Skeletal muscle cell (primary cell): ENCODE measurements at places on chromosomes 2 and 18.

- DNase-seq = no peak
Observed at GRCh38 chr2:104539649-104540048, 314.3 kb upstream of the POU3F3 start.

GRCh38 chr2:26752656-26753055 is 11.4 kb upstream of the SLC35F6 start:
- DNase-seq = no peak

DNA sequence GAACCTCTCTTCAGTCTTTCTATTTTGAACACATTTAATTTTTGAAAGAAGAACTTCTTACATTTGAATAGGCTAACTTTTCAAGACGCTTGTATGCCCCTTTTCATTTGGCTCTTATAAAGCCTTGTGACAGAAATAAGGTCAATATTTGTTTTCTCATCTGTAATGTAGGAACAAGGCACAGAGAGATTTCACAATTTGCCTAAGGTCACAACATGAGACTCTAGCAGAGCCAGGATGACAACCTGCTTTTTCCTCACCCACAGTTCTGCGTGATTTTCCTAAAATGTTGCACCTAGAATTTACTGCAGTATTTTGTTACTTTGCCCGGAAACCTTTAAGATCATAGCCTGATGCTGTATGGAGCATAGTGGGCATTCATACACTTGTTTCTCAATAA is 67.4 kb downstream of the TXNL1 start:
- no peak for DNase-seq

DNA sequence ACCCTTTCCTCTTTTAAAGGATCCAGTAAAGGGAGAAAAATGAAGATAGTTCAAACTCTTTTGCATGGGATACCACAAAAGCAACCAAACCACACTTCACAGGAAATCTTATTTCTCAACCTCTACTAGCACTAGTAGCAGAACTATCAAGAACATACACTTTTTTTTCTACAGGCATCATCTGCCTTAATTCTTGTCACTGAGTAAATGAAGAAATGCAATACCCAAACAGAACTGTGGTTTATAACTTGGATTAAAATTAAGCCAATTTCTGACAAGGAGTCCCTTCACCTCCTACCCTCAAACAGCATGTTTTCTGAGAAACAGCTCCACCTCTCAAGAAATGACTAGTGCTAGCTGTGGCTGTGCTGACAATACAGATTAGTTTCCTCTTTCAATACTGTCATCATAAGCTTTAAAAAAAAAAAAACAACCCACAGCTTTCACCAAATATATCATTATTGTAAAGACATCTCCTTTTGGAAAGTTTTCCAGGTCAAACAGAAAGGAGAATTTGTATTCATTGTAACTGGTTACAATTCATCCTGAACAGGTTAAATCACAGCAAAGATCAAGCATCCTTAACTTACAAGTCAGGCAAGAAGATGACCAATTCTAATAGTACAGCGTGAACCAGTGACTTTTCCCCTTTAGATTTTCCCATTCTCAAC is 44.4 kb downstream of the PTPN2 start:
- peak; percentile 36 for DNase-seq

DNA sequence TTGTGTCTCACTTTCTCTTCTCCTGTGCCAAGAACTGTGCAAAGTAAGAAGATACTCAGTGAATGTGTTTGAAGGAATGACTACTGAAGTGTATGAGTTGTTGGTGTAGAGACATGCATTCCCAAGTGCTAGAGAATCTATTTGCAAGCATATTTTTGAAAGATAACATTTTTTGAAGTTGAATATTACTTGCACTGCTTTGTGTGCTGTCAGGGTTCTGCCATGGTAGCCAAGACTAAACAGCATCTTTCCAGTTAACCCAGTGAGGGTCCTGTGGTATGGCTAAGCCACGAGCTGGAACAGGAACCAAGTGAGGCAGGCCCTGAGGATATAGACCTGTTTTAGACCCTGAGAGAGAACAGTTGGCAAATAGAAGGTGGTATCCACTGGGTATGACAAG is 35.2 kb upstream of the EFEMP1 start:
- no peak for DNase-seq

DNA sequence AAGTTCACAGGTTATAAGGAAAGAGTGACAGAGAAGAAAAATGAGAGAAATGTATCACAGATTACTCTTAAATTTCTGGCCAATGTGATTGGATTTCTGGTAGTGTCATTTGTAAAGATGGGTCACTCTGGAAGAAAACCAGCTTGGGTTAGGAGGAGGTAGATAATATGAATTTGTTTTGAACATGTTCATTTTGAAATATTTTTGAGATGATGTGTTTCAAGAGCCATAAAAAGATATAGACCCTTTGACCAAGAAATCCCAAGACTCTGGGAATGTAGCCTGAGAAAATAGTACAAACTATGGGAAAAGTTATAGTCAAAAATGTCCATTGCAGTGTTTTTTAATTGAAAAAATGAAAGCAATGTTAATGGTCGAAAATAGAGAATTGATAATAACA is 70.7 kb downstream of the CALCRL start:
- DNase-seq = no peak

DNA sequence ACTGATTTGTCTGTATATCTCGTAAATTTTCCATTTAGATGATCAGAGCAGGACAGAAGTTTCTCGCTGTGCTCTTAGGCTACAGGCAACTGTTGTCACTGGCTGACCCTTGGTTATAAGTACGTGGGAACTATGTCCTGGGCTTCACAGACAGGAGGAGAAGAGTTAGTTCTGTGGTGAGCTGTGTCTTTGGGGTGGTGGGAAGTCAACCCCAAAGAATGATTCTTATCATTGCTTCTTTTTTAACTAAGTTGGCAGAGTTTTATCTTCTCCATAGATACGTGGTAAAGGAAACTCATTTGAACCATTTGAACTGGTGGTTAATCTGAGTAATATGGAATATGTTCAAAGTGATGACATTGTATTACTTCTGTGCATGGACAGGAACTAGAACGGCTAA is 230.6 kb upstream of the EPAS1 start:
- DNase-seq = no peak

DNA sequence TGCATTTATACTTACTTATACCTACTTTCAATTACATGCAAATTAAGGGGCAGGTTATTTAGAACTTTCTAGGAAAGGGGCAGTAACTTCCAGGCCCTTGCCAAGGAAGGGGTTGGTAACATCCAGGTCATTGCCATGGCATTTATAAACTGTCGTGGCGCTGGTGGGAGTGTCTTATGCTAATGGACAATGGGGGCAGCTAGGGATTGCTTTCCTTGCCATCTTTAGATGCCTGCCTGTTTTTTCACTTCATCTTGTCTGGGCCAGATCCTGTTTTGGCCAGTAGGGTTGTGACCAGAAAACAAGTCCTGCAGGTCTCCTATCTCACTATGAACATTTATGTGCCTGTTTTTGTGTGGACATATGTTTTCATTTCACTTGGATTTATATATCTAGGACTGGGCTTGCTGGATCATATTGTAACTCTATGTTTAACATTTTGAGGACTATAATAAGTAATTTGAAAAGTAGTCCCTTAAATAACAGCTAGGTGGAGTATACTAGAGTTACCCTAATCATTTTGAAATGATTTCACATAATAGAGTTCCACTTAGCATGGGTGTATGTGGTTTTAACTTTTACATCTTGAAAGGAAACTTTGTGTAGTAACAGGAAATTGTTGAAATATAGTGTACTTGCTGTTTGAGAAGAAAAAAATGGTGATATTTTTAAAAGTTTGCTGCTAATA is 56.1 kb downstream of the LCLAT1 start:
- no peak for DNase-seq

DNA sequence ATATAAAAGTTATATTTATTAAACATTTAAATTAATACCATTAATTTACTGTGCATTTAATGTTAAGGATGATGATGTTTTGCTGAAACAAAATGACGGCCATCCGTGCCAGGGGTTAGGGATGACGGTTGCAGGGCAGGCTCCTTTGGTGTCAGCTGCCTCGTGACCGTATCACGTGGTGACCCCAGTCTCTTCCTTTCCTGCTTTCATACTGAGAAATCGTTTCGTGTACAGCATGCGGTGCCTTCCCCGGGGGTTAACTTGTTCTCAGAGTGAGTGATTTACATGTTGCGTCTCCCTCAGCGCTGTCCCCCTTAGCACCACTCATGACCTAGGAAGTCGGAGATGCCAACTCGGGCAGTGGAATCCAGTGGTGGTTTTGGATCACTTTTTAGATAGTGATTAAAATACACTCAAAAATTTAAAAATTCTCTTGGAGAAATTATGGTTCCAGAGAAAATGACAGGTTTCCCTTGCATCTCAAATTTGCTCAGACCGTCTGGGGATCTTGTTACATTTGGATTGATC is 290.8 kb downstream of the GBX2 start:
- no peak for DNase-seq

DNA sequence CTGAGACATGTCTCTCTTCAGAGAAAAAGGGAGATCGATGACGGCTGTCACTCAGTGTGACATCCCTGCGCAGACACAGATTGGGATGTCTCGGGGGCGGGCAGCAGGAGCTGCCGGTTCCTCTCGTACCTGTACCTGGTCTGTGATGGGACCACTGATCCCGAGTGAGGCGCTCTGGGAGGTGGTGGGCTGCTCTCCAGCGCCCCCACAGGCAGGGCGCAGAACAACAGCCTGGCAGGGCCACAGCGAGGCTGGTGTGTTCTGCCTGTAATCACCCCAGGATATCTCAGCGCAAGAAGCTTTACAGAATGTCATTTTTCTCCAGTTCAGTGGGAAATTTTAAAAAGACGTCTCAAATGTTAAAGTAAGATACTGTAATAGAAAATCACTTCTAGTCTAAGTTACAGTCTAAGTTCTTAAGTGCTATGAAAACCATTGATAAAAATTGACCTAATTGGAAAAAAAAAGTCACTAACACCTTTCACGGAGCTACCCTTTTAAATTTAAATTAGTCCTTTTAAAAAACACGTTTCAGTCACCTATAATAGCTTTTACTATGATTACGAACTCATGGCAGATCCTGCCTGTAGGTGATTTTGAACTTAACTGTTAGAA is 189.8 kb downstream of the SNTG2 start:
- no peak for DNase-seq

- no peak for DNase-seq
Observed at GRCh38 chr2:206305523-206306245, 31.2 kb downstream of the ZDBF2 start.

- DNase-seq = no peak
Observed at GRCh38 chr2:72954376-72955227, 37.3 kb downstream of the EMX1 start.

GRCh38 chr18:64245126-64245861 is 96.4 kb upstream of the LINC00305 start:
- DNase-seq = peak; percentile 8

- no peak for DNase-seq
Observed at GRCh38 chr2:65050931-65051330, 5.3 kb upstream of the CEP68 start.

DNA sequence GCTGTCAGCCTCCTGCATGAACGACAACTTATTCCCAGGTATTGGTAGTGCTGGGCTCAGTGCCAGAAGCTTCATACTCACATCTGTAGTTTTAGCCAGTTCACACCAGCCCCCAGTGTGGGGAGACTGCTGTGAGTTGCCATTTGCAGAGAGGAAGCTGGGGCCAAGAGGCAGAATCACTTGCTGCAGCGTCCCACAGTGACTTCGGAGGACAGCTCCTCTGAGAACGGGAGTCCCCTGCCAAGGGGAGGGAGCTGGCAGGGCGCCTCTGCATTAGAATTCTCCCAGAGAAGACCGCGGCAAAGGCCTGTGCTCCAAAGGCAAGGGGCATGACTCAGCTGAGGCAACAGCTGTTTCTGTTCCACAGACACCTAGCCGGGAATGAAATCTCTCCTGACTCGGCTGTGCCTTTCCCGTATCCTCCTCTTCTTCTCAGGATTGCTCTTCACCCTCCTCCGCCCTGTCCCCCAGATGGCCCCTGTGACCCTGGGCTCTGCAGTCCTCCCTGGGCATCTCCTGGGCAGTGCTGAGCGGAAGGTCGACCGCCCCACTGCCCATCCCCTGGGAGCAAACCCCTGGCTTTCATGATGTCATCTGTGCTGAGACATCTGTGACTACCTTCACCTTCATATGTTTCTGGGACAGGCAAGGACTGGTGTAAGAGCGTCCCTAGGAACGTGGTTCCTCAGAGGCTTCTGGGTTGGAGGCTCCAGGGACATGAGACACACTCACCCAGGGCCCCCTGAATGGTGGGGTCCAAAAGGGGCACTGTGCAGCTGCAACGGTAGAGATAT is 18.0 kb downstream of the MAL start:
- DNase-seq = peak; percentile 31

- DNase-seq = peak; percentile 50
Observed at GRCh38 chr2:12555012-12555645, 161.6 kb upstream of the TRIB2 start.

GRCh38 chr18:8763611-8764010 is 58.3 kb downstream of the MTCL1 start:
- DNase-seq = no peak

- no peak for DNase-seq
Observed at GRCh38 chr2:235461763-235462414, 32.0 kb upstream of the AGAP1 start.

DNA sequence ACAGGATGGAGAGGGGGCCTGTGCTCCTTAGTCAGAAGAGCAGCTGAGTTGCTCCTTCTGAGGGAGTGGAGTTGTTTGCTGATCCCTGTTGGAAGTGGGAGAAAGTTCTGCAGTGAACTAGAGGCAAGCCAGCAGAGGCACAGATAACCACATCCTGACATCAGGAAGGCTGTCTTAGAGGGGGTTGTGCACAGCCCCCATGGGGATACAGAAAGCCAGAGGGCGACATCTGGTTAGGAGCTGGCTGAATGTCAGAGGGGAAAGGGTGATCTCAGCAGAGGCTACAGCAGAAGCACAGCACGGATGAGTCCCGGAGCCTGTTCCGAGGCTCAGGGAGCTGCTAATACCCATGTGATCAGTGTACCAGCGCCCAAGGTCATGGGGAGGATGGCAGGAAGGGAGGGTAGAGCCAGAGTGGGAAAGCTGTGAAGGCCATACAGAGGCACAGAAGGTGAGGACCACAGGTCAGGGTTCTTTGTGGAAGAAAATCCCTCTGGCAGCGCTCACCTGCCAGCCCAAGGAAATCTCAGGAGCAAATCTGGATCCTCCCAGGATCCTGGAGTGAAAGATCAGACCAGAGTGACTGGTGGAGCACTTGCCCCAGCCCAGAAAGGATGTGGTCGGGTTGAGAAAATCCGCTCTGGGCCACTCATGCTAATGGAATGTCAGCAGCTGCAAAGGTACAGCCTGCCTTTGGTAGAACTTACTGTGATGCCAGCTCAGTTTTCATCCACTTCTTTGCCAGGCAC is 111.8 kb downstream of the STPG4 start:
- peak; percentile 75 for DNase-seq

DNA sequence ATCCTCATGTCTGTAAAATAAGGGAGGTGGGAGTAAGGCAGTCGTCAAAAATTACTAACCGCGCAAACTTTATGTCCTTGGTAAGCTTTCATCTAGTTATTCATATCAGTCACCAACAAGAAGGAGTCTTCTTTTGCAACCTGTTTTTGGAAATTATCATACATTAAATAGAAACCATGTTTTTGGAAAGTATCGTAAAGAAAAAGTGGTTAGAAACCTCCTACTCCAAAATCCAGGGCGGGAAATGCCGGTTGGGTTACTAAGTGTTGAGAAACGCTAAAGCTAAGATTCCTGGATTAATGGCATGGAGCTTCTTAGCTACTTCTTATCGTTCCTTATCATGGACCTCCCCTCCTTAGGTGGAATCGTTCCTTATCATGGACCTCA is 778 bp downstream of the BBS5 start:
- no peak for DNase-seq
